Stimulated activated CD8-positive, alpha-beta memory T cell treated with anti-CD3 and anti-CD28 coated beads, Interleukin-7, amount 100 ng/mL, for 1 hour (primary cell): ENCODE measurements at places on chromosomes 7 and 10.

- DNase-seq, result no peak
These were observed 1.7 kb downstream of the NCAPG2 start for GRCh38 chr7:158702944-158703343.

- DNase-seq, result no peak
These were observed 322.8 kb upstream of the ANKRD30A start for GRCh38 chr10:36802490-36803153.

GRCh38 chr7:24800667-24801066 lies 43.4 kb upstream of the GSDME start:
- no peak for DNase-seq

DNA sequence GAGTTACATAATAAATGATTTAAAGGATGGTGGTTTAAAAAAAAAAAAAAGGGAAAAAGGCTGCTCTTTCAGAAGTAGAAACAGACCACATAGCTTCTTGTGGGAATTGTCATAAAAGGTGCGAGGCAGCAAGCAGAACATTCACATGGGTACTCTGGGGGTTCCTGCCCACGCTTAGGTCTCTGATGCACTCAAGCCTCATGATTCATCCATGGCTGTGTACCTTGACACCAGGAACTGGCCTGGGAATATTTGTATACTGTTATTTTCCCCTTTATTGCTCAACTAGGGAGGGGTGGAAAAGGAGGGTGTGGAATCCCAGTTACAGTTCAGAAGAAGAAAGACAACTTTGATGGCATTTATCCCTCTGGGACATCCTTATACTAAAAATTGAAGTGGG lies 4.0 kb downstream of the PON2 start:
- no peak for DNase-seq

DNA sequence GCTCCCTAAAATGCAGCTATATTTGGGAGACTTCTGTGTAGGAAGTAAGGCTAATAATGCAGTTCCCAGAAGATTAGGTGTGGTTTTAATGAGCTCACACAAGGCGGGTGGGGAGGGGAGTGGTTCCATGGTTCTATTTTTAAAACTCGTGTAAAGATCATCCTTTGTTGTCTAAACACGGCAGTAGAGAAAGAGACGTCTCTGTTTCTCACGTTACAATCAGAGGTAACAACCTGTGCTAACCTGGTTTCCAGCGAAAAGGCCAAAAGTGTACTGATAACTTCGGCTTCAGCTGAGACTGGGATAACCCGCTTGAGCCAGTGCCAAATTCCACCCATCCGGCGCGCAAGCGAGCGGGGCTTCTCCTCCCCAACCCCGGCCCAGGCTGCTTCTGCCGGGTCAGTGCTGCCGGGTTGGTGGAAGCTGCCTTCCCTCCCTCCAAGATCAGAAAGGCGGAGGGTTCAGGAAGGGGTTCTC lies 2.5 kb upstream of the MAP3K8 start:
- DNase-seq, result no peak

DNA sequence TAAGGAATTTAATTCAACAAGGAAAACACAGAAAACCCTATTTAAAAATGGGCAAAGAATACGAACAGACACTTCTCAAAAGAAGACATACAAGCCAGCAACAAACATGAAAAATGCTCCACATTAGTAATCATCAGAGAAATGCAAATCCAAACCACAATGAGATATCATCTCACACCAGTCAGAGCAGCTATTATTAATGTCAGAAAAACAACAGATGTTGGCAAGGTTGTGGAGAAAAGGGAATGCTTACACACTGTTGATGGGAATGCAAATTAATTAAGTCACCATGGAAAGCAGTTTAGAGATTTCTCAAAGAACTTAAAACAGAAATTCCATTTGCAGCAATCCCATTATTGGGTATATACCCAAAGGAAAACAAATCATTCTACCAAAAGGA lies 55.2 kb downstream of the GCC1 start:
- DNase-seq, result no peak

- DNase-seq, result no peak
These were observed 130.6 kb upstream of the SLC26A5 start for GRCh38 chr7:103576641-103577040.

DNA sequence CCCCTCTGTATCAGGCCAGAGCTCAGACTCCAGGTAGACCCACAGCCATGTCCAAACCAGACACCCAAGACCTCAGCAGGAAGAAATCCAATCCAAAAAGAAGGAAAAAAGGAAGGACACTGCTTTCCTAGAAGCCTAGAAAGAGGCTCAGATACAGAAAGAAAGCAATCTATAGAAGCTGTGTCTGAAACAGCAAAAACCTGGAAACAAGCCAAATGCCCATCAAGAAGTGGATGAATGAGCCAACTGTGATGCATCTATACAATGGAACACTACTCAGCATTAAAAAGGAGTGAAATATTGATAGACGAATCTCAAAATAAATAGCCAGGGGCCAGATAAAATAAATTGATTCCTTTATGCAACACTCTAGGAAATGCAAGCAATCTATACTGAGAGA lies 31.6 kb downstream of the GRB10 start:
- DNase-seq, result no peak

DNA sequence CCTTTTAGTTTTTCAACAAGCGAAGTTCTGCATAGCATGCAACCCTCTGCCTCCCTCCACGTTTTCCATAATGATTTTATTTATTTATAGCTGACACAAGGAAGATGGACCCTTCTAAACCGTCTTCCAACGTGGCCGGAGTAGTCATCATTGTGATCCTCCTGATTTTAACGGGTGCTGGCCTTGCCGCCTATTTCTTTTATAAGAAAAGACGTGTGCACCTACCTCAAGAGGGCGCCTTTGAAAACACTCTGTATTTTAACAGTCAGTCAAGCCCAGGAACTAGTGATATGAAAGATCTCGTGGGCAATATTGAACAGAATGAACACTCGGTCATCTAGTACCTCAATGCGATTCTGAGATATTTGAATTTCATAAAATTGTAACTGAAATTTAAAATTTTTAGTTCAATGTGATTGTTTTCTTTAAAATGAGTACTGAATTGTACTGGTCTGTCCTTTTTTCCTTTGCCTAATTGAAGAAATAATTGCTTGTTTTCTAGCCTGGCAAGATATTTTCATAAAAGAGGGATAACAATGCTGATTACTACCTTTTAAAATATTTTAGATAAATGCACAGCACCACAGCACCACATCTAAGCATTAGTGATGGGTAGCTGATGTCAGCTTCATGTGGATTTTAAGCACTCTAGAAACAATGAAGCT lies 41.5 kb upstream of the SLC39A12 start:
- DNase-seq, result no peak
